Right cardiac atrium (tissue), 5 donors: ENCODE measurements at places on chromosomes 1 and 21. TPM values are rescaled to one million over a fixed set of nuclear protein-coding genes. Genes with fewer than 3 reads are reported as not detected.

Gene S100A7
- total RNA-seq, result not detected

DNA sequence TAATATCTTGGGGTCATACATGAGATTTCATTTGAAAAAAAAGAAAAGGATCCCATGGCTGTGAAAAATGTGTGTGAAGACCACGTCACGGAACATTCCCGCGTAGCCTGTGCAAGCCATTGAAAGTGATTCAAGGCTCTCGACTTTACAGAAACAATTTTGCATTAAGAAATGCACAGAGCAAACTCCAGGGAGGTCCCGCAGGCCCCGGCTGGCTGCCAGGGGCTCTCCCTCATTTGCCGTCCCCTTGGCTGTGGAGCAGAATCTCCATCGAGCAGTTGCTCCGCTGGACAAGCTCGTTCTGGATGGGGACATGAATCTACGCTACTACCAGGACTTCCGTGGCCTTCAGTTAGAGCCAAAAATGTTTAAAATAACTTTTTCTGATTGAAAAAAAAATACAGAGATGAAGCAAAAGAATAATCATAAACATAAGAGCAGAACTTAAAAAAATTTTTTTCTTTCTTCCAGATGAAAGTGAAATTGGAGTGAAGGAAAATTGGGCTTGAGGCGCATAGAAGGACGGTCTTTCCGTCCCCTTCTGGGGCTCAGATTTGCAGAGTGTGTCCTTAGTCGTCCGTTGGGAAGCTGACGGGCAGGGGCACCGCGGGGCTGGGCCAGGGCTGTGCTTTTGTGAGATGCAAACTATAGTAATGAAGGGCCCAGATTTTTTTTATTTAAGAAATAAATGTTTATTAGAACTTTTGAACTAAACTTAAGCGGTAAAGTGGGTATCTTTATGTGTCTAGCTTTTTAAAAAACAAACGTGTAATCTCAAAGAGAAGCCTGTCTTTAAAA is 68.1 kb upstream of the ARHGEF16 start:
- no peak for DNase-seq

- DNase-seq, result no peak
These were observed 3.4 kb upstream of the CHD5 start for GRCh38 chr1:6183520-6183989.

DNA sequence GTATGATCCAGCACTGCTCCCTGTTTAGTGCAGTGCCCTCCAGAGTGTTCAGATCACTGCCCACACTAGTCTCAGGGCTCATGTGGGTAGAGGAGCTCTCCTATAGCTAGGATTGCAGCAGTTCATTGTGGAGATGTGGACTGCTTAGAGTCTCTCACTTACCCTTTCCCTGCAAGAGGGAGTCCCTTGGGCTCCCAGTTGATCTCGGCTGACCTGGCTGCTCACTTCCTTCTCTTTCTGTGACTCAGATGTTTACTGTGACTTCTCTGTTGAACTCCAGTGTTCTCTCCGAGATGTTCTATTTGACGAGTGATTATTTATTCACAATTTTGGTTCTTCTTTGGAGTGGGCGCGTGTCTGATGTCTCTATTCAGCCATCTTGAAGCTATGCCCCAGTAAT is 141.9 kb downstream of the PTBP2 start:
- DNase-seq, result no peak

- no peak for DNase-seq
These were observed 18.6 kb downstream of the USP24 start for GRCh38 chr1:55196433-55197035.

DNA sequence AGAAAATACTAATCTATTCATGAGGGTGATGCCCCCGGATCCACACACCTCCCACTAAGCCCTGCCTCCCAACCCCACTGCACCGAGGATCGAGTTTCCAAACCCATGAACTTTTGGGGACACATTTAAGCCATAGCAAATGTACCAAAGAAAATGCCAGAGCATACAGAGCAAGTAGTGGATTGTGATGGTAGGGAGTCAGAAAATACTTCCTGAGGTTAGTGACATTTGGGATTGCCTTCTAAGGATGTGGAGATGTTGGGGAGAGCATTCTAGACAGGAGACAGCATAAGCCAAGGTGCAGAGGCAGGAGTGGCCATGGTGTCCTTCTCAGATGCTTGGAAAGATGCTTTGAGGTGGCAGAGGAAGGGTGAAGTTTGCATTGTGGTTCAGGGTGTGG is 32.2 kb downstream of the ANGEL2 start:
- no peak for DNase-seq

- DNase-seq, result no peak
These were observed 83.4 kb upstream of the TRABD2B start for GRCh38 chr1:48080331-48081255.

GRCh38 chr1:32798679-32799416 is 18.3 kb downstream of the YARS1 start:
- no peak for DNase-seq

DNA sequence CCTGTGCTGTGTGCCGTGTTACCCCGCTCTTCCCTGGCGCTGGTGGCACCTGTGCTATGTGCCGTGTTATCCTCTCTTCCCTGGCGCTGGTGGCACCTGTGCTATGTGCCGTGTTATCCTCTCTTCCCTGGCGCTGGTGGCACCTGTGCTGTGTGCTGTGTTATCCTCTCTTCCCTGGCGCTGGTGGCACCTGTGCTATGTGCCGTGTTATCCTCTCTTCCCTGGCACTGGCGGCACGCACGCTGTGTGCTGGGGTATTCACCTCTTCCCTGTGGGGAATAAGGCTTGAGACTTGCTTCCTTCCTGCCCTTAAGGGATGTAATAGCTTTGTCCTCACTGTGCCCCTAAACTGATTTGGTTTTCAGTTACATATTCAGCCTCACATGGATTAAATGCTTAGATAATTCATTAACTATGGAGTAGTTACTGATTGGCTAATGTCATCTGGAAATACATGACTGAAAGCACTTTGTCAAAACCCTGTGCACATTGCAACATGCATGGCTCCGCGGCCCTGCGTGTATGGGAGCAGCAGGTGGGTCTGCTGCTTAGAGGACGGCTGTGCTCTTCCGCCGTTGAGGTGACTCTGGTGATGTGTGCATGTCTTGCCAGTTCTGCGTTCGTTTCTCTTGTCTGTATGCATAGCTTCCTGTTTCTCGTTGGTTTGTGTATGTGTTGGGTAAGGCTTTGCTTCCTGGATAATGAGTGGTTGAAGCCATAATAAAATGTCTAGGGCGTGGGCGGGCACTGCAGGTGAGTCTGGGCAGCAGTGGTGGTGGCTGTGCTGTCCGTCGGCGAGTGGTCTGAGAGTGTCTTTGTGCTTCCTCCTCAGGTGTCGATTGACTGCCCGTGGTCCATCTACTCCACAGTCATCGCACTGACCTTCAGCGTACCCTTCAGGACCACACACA is 17.9 kb upstream of the PWP2 start:
- DNase-seq, result no peak

DNA sequence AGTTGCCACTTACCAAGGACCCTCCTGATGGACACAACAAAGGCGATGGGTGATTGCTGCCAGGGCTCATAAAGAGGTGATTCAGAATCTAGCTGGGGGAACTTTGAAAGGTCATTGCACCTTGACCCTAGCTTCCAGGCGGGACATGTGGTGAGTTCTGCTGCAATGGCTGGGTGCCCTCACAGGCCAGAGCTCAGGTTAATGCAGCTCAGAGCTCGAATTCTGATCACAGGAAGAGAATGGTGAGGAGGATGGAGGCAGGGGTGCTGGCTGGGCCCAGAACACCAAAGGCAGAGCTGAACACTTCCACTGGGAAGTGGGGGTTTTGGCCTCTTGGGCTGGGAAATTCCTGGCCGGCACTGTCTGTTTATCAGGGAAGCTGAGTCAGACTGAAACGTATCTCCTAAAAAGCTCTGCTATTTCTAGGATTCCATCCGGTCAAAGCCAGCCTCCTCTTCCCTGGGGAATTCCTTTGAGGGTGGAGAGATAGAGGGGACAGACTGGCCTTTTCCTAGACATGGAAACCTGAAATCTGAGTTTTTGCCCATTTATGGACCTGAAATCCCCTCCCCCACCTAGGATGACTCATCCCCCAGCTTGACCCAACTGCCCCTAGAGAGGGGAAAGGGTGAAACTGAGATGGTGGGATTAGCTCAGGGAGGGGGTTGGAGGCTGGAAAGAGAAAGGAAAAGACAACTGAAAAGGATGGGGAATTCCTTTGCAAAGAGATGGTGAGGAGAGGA is 27.2 kb downstream of the NUAK2 start:
- no peak for DNase-seq

DNA sequence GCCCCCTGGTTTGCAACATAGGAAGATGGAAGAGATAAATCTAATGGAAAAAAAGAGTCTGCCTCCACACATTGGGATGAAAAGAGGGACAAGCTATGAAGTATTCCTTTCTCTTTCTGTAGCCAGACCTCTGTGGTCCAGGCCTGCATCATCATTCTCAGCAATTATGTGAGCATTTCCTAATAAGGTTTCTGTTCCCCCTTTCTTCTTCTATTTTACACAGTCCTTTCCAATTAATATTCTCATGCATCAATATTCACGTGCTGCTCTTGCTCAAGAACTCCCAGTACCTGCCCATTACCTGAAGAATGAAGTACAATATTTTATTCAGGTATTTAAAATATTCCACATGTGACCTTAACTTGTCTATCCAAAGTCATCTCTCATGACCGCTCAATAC is 8.2 kb upstream of the SLC30A1 start:
- DNase-seq, result no peak

- DNase-seq, result no peak
These were observed 1.5 kb downstream of the SNX27 start for GRCh38 chr1:151613282-151613780.

DNA sequence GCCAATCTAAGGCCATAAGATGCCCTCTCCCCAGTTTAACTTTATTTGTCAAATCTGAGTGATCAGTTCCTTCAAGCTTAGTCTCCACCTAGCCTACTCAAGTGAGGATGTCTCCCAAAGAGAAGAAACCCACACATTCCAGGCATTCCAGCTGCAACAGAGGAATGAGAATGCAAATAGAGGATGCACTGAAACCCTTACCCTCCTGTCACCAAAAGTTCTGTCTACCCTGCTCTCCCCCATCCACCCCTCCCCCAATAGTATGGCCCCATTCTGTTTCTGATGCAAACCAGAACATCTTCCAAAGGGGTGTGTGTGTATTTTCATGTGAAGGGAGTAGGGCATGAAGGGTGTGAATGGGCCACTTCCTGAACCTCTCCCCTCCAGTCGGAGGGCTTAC is 3.0 kb downstream of the DUSP23 start:
- no peak for DNase-seq

- no peak for DNase-seq
These were observed 163.0 kb downstream of the ROR1 start for GRCh38 chr1:63936801-63937200.

DNA sequence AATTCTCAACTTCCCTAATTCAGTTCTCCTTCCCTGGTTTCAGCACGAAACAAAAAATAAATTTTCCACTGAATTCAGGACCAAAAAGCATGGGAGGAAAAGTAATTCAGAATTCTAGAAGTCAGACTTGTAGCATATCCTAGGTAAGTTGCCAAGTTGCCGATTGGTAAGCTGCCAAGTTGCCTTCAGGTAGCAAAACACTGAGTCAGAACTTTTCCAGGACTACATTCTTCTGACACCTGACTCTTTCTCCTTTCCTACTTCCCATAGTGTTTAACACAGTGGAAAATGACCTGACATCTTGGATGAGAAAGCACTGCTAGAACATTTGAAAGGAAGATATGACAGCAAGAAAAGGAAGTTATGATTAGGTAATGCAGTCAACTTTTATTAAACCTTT is 322.8 kb downstream of the SPATA17 start:
- DNase-seq, result no peak

DNA sequence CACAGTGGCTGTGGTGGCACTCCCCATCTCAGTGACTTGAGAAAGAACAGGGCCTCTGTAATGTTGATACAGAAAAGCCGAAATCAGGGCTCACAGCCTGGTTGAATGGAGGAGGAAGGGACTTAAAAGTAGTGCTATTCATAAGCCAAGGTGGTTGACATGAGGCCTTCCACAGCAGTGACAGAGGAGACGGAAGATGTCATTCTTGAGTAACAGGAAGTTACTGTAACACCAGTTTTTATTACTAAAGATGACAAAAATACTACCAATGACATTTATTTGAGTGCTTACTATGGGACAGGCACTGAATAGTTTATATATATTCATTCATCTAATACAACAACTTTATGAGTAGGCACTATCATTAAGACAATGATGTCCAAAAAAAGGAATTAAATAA is 52.8 kb upstream of the GNG12 start:
- no peak for DNase-seq

GRCh38 chr1:232327269-232327668 is 302.7 kb downstream of the SIPA1L2 start:
- no peak for DNase-seq

DNA sequence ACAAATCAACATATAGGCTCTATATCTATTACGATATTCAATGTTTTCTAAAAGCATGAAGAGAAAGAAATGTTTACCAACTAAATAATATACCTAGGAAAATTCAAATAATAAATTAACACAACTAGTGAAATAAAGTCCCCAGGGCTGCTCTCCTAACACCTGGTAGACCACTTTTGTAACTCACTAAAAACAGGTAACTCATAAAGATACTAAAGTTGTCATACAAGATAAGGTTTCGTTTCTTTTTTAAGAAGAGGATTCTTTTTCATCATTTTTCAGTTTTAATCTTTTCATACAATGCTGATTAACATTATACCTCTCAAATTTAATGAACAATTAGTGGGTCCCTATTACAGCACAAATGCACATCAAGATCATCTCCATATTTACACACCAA is 99.0 kb downstream of the ZZZ3 start:
- DNase-seq, result no peak

DNA sequence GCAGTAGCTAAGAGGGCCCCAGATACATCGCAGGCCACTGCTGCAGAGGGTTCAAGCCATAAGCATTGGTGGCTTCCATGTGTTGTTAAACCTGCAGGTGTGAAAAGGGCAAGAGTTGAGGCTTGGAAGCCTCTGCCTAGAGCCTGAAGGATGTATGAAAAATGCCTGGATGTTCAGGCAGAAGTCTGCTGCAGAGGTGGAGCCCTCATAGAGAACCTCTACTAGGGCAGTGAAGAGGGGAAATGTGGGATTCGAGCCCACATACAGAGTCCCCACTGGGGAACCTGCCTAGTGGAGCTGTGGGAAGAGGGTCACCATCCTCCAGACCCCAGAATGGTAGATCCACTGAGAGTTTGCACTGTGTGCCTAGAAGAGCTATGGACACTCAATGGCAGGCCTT is 30.6 kb upstream of the ADGRL4 start:
- DNase-seq, result no peak

Gene NUP210L
- total RNA-seq, result 0.11 TPM

GRCh38 chr1:20182415-20182814 is 3.5 kb upstream of the UBXN10 start:
- DNase-seq, result no peak

- no peak for DNase-seq
These were observed 283.4 kb downstream of the KCNH1 start for GRCh38 chr1:210850556-210850955.

DNA sequence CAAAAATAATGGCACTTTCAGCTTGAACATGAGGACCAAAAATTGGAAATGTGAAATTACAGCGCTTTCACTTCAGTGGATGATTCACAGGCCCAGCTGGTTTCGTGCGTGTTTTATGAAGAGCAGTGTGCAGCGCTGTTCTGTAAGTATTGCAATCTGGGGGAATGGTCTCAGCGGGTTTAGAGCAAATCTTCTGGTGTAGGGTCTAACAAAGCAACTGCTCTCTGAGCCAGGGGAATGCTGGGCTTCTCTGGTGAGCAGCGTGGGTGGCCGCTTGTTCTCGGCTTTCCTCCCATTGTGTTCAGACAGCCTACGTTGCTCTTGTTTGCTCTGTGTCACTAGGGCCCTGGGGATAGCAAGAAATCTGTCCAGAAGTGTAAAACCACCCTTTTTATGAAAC is 42.4 kb upstream of the GADD45A start:
- peak; percentile 38 for DNase-seq

Gene TDRD10
- total RNA-seq, result 4.1 TPM

- no peak for DNase-seq
These were observed 186.3 kb downstream of the NFIA start for GRCh38 chr1:61268546-61269240.
